ENCODE measurements at places on chromosomes 12 and 14. TPM values are rescaled to one million over a fixed set of nuclear protein-coding genes. Genes with fewer than 3 reads are reported as not detected.

DNA sequence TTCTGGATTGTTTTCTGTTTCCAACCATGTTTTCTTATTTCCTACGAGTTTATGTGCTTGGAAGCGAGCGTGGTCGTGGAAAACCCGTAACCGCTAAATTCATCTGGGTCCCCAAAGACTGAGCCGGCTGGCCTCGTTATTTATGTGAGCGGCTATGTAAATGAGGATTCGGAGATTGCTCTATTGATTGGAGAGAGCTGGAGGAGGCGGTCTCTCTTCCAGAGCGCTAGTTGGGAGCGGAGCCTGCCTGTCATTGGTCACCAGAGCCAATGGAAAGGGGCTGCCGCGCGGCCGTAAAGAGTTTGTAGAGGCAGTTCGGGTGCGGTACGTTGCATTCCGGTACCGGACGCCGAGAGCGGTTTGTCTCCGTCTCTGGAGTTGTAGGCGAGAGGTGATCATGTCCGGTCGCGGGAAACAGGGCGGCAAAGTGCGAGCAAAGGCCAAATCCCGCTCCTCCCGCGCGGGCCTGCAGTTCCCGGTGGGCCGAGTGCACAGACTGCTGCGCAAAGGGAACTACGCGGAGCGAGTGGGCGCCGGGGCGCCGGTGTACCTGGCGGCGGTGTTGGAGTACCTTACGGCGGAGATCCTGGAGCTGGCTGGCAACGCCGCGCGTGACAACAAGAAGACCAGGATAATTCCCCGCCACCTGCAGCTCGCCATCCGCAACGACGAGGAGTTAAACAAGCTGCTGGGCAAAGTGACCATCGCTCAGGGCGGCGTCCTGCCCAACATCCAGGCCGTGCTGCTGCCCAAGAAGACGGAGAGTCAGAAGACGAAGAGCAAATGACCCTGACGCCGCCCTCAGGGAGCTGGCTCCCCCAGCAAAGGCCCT is 29.0 kb downstream of the WBP11 start:
- H3K27ac ChIP-seq, result peak overlapping the region; percentile 93
- H3K4me1 ChIP-seq, result peaks cover 31% of the 10 kb centered on the region
- peak overlapping the region; percentile 66 for H3K4me3 ChIP-seq
- no peaks in the 10 kb centered on the region for H3K36me3 ChIP-seq
- peak; percentile 93 for DNase-seq

GRCh38 chr14:95420060-95420459 is 96.4 kb downstream of the SYNE3 start:
- no peak for DNase-seq
- H3K27ac ChIP-seq, result no peak overlapping the region
- peaks cover 6% of the 10 kb centered on the region for H3K36me3 ChIP-seq
- no peak overlapping the region for H3K4me3 ChIP-seq

DNA sequence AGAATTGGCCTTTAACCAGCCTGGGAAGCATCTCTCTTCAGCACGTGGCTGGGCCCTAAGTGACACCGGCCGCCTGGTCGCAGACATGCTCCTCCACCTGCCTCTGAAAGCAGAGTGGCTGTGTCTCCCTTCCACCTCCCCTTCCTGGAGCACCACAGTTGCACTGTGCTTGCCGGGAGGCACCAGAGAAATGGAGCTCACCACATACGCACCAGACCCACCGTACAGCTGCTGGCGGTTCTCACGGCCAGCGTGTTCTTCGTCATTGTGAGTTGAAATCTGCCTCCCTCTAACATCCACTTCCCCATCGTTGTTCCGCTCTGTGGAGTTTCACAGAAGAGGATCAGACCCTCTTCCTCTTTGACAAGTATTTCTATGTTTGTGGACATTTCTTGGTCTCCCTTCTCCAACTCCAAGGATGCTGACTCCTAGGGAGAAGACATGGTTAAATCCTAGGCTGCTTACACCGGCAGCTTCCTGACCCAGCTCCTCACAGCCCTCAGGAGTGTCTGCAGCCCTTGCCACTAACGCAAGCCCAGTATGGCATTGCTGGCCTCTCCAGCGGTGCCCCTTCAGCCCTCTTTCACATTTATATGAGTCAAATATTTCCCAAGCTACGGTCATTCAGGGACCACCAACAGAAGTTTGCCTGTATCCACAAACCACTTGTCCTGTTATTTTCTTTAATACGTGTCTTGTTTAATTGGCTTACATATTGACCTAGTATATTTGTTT is 11.5 kb upstream of the KRT5 start:
- DNase-seq, result peak; percentile 33
- H3K4me1 ChIP-seq, result no peaks in the 10 kb centered on the region
- no peak overlapping the region for H3K27ac ChIP-seq
- no peaks in the 10 kb centered on the region for H3K36me3 ChIP-seq
- no peaks in the 10 kb centered on the region for H3K27me3 ChIP-seq

Gene PLCZ1
- not detected for total RNA-seq

GRCh38 chr14:52783206-52783605 is 8.2 kb downstream of the GNPNAT1 start:
- no peaks in the 10 kb centered on the region for H3K27me3 ChIP-seq
- no peaks in the 10 kb centered on the region for H3K4me1 ChIP-seq
- no peak for DNase-seq

Gene STAB2
- 0.54 TPM for total RNA-seq

DNA sequence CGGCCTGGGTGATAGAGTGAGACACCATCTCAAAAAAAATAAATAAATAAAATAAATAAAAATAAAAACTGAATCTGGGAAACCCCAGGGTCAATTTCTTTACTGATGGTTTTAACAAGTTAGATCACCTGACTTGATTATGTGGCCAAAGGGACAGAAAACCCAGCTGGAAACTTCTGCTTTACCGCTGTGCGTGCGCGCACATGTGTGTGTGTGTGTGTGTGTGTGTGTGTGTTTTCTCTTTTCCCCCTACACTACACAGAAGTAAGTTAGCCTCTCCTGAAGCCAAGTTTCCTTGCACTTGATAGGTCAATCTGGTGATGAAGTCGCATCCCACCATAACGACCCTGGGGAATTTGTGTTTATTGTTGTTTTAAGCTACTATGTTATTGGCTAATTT is 105.3 kb upstream of the AMN1 start:
- H3K27me3 ChIP-seq, result no peaks in the 10 kb centered on the region
- no peak for DNase-seq
- no peaks in the 10 kb centered on the region for H3K36me3 ChIP-seq
- peak overlapping the region; percentile 60 for H3K27ac ChIP-seq
- no peaks in the 10 kb centered on the region for H3K4me1 ChIP-seq
- H3K4me3 ChIP-seq, result no peak overlapping the region

- H3K4me1 ChIP-seq, result peaks cover 14% of the 10 kb centered on the region
- H3K27ac ChIP-seq, result peak overlapping the region; percentile 99
- DNase-seq, result peak; percentile 92
- H3K36me3 ChIP-seq, result peaks cover 15% of the 10 kb centered on the region
- H3K27me3 ChIP-seq, result no peaks in the 10 kb centered on the region
These were observed 790 bp downstream of the GTF2A1 start for GRCh38 chr14:81219759-81220579.

Measured in upper lobe of left lung (tissue), 6 donors.